PC-9 (cell line): ENCODE measurements at places on chromosomes 5 and 9.

- DNase-seq = no peak
Measured at GRCh38 chr5:92704590-92704989, 876.4 kb downstream of the NR2F1-AS1 start.

- no peak for DNase-seq
Measured at GRCh38 chr9:134968823-134969090, 51.0 kb upstream of the FCN1 start.

DNA sequence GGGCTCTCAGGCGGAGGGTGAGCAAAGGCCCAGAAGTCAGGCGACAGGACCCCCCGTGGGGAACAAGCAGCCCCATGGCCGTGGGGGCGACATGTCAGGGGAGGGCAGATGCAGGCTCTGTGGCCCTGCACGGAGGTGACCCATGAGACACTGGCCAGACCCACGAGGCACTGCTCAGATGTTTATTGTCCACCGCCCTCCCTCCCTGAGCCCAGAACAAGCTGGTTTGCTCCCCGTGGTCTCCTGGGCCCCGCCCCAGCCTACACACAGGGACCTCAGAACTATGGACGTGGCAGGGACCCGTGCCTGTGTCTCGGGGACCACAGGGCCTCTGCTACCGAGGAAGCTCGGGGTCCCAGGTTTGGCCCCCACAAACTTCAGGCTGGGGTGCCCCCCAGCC lies 1.9 kb downstream of the FUT7 start:
- DNase-seq = no peak

DNA sequence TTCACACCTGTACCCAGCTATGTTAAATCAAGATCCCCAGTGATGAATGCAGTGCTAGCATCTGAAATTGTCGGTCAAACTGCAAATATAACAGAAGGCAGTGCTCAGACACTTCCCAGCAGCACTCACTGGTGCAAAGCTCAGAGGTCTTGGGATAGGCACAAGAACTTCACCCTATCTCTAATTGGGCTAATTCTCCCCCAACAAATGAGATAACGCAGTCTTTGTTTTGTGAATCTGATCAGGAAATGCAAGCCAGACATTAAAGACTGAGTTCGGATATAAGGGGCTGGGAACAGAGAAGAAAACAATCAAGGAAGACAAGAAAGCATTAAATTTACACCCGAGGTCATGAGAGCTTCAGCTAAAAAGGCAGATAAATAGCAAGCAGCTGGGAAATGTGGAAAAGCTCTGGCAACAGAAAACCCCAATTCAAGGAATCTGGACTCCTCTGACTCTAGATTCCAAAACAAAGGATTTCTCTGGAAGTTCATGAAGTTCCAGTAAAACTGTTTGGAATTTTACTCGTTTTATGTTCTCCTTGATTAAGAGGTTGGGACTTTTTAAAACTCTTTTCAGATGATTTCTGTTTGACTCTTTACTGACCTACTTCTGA lies 65.1 kb downstream of the GNA14 start:
- DNase-seq = no peak

DNA sequence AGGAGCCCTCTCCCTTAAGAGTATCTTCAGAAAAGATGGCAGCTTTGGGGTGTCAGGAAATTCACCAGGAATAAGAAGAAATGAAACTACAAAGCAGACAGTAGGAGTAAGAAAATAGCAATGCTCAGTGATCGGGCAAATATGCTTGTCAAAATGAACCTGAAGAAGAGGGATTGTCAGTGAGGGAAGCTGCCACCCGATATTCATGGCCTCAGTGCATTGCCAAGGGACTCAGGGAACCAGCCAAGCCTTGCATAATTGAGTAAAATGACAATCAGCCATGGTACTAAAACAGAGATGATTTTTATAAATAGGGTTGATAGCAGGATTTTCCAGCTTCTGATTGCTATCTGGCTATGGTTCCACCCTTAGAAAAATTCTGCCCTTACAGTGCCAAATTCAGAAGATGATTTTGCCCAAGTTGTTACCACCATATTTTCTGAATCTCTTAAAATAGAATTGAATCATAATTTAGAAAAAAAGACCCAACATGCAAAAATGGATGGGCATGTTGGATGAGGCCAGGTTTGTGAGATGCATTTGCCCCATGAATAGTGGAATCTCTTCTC lies 274.0 kb downstream of the NTRK2 start:
- DNase-seq = no peak

GRCh38 chr9:16316456-16316855 lies 554.0 kb downstream of the BNC2 start:
- no peak for DNase-seq

GRCh38 chr5:62167561-62168057 lies 138.4 kb upstream of the KIF2A start:
- DNase-seq = no peak

GRCh38 chr5:142737179-142737578 lies 33.0 kb upstream of the ARHGAP26 start:
- DNase-seq = no peak

DNA sequence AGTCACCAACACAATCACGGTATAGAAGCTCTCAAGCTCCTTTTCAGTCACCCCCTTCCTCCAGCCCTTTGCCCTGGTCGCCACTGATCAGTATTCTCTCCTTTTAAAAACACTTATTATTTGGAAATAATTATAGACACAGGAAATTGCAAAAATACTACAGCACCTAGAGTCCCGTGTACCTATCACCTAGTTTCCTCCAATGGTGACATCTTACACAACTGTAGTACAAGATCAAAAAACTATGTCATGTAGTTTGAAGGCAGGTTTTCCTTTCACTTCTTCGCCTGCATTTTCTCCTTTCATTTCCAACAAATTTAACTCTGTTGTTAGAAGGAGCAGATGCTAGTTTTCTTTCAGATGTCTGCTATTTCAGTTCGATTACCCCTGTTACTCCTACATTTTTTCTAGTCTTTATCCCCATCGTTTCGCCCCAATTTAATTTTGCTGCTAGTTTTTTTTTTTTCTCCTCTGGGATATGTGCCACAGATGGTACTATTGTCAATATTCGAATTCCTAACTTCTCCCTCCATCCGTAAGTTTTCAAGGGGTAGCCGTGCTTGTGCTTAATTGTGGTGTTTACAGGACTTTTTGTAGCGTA lies 612 bp upstream of the ATG10 start:
- DNase-seq = peak; percentile 1

- no peak for DNase-seq
Measured at GRCh38 chr5:28557114-28557513, 1518.7 kb upstream of the CDH9 start.

- no peak for DNase-seq
Measured at GRCh38 chr9:116817762-116818161, 130.7 kb downstream of the TRIM32 start.

GRCh38 chr5:2453781-2454180 lies 297.7 kb downstream of the IRX2 start:
- DNase-seq = no peak

DNA sequence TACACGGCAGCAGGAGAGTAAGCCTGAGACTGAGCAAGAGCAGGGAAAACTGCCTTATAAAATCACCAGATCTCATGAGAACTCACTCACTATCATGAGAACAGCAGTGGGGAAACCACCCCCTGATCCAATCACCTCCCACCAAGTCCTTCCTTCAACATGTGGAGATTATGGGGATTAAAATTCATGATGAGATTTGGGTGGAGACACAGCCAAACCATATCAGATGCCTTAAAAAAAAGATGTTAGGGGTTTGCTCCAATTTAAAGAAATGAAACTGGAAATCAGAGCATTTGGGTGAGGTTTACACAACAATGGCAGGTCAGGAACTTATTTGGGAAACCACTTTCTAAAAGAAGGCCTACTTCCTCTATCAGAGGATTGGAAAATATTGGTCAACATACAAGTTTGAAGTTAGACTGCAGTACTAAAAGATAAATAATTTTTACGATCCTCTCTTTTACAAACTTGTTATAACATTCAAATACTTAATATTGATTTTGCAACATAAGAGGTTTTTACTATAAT lies 105.1 kb downstream of the FBN2 start:
- DNase-seq = no peak

GRCh38 chr5:50873595-50874277 lies 207.3 kb downstream of the PARP8 start:
- DNase-seq = no peak

DNA sequence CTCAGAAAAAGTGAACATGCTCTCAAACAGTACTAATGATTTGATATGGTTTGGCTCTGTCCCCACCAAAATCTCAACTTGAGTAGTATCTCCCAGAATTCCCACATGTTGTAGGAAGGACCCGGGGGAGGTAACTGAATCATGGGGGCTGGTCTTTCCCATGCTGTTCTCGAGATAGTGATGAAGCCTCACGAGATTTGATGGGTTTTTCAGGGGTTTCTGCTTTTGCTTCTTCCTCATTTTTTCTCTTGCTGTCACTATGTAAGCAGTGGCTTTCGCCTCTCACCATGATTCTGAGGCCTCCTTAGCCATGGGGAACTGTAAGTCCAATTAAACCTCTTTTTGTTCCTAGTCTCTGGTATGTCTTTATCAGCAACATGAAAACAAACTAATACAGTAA lies 401.3 kb downstream of the BNC2 start:
- DNase-seq = no peak

DNA sequence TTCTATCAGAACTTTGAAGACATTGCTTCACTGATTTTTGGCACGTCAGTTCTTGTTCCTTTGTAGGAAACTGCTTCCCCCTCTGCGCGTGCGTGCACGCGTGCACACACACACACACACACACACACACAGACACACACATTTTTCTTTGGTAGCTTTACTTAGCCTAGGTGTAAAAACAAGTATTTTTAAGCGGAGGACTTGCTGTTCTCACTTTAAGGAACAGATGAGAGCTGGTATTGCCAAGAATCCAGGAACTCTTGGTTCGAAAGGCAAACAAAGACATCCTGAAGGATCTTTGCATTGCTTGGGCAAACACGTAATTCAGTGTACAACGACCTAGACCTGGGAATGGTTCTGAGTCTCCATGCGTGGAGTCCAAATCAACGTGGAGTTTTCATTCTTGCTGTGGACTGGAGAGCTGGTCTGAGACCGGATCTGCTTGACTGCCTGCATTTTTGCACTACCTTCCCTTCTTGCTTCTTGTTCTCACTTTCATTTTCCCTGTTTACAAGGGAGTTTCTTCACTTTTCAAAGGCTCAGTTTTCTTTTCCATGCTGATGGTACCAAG lies 8.2 kb downstream of the TMEM268 start:
- no peak for DNase-seq

DNA sequence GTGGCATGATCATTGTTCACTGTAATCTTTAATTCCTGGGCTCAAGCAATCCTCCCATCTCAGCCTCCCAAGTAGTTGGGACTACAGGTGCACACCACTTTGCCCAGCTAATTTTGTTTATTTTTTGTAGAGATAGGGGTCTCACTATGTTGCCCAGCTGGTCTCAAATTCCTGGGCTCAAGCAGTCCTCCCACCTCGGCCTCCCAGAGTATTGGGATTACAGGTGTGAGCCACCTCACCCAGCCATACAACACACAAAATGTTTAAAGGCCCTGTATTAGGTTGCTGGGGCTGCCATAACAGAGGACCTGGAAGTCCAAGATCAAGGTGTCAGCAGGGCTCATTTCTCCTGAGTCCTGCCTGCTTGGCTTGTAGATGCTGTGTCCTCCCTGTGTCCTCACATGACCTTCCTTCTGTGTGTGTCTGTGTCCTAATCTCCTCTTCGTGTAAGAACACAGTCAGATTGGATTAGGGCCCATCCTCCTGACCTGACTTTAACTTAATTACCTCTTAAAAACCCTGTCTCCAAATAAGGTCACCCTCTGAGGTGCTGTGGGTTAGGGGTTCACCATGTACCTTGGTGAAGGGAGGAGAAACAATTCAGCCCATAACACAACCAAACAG lies 5.4 kb downstream of the UBE2QL1 start:
- DNase-seq = no peak

- no peak for DNase-seq
Measured at GRCh38 chr9:105963343-105964099, 269.2 kb downstream of the TMEM38B start.

GRCh38 chr9:108664309-108665255 lies 191.2 kb downstream of the ACTL7B start:
- DNase-seq = no peak

DNA sequence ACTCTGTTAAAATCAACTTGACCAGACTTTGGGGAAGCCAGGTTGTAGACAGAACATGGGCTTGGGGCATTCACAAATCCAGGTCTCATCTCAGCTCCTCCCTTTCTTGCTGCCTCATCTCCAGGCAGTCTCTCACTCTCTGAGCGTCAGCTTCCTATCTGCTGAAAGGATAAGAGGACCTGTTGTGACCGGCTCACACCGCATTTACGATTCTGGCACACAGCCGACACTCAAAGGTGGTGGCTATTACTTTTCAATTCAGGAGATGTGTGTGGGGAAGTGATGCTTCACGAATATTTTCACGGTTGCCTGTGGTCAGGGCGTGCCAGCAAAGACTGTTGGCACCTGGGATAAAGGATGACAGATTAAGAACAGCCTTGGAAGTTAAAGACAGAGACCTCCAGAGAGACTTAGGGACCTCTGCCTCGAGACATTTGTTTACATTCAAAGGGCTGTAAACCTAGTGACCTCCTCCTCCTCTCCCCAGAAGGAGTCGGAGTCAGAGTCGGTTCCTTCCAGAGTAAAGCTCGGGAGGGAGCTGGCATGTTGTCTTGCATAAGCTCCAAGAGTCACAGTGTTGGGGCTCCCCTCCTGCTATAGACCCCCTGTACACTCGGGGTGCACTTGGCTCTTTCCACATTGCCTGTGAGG lies 83.2 kb downstream of the AK8 start:
- no peak for DNase-seq

GRCh38 chr5:74927336-74927735 lies 61.1 kb upstream of the FAM169A start:
- no peak for DNase-seq

DNA sequence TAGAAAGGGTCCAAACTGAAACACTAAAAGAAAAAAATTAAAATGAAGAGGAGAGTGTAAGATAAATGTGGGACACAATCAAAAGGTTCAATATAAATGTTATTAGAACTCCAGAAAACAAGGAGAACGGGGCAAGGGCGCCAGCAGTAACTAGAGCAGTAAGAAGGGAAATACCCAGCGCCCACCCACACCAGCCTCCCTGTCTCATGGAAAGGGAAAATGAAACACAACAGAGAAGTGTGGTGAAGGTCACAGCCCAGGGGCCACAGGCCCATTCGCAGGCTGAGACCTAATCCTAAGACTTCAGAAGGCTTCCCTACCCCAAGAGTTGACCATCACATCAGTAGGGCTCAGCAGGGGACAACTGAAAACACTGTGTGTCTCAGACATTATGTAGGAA lies 45.8 kb upstream of the CLK4 start:
- DNase-seq = no peak

DNA sequence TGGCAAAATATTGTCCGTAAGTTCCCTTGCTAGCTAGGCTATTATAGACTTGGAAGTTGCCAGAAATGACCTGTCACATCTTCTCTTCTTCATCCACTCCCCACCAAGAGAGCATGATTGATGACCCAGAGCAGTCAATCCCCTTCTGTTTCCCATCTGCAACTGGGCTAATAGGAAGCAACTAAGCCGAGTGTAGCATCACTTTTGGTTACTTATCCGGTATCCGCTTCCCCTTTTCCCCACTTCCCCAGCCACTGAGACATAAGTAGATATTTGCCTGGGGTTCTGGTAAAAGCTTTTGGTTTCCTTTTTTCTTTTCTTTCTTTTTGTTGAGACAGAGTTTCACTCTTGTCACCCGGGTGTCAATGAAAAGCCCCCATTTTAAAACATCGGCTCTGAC lies 29.4 kb upstream of the LIFR start:
- no peak for DNase-seq
